ENCODE measurements at places on chromosomes 5 and 9.

GRCh38 chr9:76082057-76082456, 191.6 kb downstream of the PCSK5 start:
- DNase-seq = no peak

DNA sequence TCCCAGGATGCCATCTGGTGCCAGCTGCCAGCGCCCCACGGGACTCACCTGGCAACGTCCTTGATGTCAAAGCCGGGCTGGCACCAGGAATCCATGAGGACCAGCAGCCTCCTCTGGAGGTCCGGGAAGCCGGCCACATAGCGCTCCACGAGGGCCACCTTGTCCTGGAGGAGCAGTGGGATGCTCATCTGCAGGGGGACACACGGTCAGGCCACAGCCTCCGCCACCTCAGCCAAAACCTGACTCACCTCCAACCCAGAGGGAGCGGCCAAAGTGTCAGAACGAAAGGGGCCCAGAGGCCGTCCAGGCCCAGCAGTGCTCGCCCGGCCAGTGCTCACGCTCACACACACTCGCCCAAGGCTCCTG, 56.5 kb downstream of the EXD3 start:
- DNase-seq = no peak

DNA sequence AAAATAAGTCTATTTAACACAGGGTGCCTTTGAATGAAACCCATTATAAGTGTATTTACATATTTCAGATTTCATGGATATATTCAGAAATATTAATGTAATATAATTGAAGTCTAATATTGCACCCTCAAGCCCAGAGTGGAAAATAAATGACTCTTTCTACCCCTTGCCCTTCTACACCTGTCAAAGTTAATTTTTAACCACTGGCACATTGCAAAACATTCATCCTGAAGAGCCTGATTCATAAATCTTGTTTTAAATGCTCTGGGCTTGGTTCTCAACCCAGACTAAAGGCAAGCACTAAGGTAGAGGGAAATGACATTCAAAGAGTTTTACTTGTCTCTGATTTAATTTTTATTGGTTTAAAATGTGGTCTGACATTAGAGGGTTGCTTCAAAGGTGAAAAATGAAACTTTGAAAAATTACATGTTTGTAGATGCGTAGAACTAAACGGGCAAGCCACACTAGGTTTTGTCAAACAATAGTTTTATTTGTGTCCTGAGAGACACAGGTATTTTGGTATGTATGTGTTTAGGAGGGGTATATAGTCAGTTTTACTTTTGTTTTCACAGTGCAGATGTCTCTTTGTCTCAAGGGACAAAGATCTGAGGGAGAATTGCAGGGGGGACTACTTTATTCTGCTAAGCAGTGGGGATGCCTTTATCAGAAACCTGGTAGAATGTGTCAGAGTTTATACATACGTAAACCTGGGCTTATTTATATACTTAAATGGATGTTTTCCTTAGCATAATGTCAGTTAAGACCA, 69.7 kb downstream of the PIK3R1 start:
- DNase-seq = no peak

DNA sequence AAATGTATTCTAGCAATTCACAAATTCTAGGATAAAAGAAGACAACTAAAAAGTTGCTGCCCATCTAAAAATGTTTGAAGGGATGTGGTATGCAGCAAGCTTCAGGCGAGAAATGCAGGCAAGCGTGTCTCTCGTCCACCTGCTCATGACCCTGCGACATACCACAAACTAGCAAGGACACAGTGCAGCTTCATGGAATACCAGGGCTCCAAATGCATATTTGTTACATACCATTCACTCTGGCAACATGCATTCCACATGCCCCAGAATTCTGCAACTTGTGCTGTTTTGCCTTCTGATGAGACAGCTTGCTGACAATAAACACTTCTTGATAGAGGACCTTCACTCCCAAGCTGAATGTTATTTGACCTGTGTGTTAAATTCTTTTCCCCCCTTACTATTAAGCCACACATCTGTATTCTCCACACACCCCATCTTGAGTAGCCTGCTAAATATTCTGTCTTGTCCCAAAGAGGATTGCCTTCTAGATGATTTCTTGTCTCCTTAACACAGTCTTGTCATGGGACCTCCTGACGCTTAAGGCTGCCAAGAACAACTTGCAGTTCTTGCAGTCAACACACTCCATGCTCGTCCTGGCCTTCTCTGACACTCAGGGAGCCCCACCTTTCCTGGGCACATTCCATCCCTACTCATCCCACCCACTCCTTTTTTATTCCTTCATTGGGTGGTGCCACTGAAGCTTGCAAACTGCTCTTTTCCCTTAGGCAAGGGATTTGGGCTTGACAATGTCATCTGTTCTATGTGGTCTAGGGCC, 340.5 kb downstream of the PIK3R1 start:
- peak; percentile 48 for DNase-seq

GRCh38 chr9:135971892-135972291, 10.7 kb upstream of the UBAC1 start:
- no peak for DNase-seq

GRCh38 chr5:116896001-116896400, 321.4 kb upstream of the SEMA6A start:
- no peak for DNase-seq

GRCh38 chr5:103943230-103943629, 380.6 kb upstream of the NUDT12 start:
- DNase-seq = no peak

- peak; percentile 47 for DNase-seq
Measured at GRCh38 chr9:15293804-15294316, 13.2 kb downstream of the TTC39B start.

DNA sequence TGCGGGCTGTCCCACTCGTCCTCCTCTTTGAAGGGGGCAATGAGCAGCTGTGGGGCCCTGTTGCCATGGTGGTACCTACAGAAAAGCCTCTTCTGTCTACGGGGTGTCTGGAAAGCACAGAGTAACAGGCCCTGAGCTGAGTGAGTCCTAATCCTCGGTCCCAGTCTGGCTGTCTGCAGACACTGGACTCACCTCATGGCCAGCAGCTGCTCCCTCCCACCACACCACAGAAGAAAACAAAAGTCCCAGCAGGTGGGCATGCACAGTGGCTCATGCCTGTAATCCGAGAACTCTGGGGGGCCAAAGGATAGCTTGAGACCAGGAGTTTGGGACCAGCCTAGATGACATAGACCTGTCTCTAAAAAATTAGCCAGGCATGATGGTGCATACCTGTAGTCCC, 19.9 kb downstream of the P4HA2 start:
- DNase-seq = no peak

GRCh38 chr9:128113526-128114325, 13.8 kb downstream of the PTGES2 start:
- no peak for DNase-seq

DNA sequence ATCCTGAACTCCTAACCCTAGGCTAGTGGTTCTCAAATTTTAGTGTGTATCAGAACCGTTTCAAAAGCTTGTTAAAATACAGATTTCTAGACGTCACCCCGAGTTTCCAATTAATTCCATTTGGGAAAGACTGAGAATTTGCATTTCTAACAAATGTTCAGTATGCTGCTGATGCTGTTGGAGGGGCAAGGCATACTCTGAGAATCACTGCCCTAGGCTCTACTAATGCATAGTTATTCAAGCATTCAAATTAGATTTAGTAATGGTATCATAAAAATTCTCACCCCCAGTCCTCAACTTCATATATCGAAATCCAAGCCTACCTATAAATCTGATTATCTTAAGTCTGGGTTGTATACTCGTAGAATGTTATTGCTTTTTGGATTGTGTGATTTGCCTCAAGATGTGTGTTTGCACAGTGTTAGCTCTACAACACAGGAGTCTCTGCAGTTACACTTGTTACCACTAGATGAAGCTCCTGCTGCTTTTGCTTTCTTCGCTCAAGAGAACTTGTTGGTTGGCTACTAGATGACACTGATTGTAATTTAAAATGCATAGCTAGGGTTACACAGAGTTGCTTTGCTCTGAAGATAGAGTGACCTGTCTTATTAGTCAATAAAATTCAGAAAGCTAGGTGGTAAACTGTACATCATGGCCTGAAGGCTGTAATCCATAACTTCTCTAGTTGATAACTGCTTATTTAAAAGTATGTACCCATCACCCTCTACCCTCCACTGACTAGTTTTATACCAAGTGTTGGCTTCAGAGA, 7.5 kb upstream of the ERAP2 start:
- peak; percentile 63 for DNase-seq

- DNase-seq = peak; percentile 79
Measured at GRCh38 chr5:164358531-164359259, 853.3 kb downstream of the MAT2B start.

DNA sequence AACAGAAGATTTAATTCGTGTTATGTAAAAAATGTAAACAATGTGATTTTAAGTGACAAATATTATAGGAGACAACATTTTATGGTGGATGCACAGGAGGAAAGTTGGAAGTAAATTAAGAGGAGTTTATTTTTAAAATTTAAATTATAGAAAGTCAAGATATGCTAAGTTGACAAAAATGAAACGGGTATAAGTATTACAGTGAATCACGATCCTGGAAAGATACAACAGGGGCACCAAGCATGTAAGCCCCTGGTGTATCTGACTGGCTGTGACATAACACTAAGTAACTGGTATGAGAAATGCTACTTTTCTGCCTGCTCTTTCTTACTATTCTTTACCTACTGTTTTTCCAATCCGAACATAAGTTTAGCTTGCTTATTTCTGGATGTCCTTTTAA, 419.8 kb upstream of the CHD1 start:
- DNase-seq = no peak

- DNase-seq = no peak
Measured at GRCh38 chr5:150361301-150361700, 3.8 kb downstream of the TCOF1 start.

DNA sequence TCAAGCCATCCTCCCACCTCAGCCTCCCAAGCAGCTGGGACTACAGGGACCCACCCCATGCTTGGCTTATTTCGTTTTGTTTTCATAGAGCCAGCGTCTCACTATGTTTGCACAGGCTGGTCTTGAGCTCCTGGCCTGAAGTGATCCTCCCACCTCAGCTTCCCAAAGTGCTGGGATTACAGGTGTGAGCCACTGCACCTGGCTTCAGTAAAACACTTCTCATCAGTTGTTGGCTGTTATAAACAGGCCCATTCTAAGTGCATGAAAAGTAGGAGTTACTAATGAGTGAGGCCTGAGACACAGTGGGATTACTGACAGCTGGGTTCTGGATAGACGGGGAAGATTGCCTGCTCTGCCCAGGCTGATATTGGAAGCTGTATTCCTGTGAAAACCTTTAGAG, 3.5 kb downstream of the CRB2 start:
- no peak for DNase-seq

DNA sequence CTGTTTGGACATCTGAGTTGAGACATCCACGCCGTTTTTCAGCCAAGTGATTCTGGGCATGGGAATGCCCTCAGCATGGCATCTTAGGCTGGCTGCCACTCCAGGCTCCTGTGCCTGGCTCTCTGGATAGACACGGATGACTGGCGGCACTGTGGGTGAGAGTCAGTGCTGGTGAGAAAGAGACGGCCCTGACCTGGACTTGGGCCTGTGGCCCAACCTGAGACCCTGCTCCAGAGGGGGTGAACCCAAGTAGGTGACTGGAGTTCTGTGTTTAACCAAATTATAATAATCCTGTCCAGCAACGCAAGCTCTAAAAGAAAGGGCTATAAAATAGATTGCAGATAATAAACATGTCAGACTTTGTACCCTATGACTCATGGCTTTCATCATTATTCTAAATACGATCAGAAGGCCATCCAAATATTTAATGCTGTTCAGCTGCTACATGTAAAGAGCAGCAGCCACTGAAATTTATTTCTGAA, 173.9 kb downstream of the HSPA4 start:
- no peak for DNase-seq

DNA sequence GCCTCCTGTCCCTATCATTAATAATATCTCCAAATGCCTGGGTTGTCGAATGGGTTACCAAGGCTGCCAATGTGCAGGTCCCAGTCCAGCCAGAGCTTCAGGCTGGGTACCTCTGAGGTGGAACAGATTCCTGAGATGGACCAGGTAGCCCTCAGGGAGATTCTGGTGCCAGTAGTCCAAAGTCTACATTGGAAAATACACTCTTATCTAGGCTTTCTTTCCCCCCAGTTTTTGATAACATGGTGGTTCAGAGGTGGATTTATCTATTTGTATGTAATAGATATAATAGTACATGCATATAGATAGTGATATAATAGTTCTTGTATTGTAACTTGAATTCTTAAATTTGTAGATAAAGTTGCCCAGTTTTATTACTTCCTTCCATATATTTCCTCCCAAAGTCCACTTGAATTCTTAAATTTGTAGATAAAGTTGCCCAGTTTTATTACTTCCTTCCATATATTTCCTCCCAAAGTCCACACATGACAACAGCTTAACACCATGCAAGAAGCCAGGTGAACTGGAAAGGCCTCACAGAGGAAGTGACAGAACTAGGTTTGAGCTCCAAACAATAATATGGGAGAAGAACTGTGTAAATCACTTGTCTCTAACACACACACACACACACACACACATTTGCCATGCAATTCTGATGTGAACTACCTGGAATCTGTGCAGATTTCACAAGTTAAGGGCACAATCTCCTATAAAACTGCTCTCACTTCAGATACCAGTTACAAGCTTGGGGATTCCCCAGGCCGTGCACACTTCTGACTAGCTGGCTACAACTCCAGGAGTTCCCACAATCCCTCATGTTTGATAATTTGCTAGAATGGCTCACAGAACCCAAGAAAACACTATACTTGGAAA, 30.7 kb upstream of the ERAP1 start:
- no peak for DNase-seq

GRCh38 chr5:103340717-103341388, 82.3 kb downstream of the MACIR start:
- peak; percentile 22 for DNase-seq

GRCh38 chr5:118687100-118687499, 301.2 kb downstream of the DTWD2 start:
- DNase-seq = no peak

- no peak for DNase-seq
Measured at GRCh38 chr5:32726086-32726557, 15.0 kb downstream of the NPR3 start.

DNA sequence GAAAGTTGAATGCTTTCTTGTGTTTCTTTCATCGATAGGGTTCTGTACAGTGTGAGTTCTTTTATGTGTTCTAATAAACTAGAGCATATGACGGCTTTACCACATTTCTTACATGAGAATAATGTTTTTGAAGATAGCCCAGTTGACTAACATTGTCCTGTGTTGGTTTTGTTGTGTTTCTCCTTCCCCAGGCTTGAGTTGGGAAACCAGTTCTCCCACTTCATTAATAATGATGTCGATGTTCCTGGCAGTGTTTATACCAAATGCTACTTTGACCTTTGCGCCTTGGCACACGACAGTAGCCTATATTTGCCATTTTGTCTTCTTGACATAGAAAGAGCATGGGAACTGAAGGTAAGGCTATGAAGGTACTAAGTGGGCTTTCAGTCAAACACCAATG, 14.4 kb upstream of the ZNF782 start:
- no peak for DNase-seq

DNA sequence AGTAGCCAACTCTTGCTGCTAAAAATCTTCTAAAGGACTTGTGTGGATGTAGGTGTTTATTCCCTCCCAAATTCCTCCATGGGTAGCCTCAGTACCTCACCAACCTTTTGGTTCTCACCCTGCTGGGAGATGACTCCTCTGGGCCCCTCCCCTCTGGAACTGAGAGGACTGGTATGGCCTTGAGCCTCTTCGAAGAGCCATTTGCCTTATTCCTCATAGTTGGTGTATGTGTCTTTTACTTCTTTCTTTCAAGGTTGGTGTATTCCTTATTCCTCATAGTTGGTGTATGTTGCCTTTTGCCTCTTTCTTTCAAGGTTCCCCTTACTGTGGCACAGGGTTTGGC, 48.3 kb downstream of the GNAQ start:
- no peak for DNase-seq

GRCh38 chr5:37839407-37840052, at the start of gene GDNF:
TSS of gene GDNF (minus strand) at chr5:37840041. CDS start at chr5:37834796, 5,245 bp downstream.
- peak; percentile 76 for DNase-seq

Measured in fibroblast of skin of right biceps (primary cell).